ENCODE measurements at places on chromosomes 6 and 20.

GRCh38 chr6:31734821-31735406 is 1.4 kb downstream of the CLIC1 start:
- DNase-seq, result peak; percentile 78

DNA sequence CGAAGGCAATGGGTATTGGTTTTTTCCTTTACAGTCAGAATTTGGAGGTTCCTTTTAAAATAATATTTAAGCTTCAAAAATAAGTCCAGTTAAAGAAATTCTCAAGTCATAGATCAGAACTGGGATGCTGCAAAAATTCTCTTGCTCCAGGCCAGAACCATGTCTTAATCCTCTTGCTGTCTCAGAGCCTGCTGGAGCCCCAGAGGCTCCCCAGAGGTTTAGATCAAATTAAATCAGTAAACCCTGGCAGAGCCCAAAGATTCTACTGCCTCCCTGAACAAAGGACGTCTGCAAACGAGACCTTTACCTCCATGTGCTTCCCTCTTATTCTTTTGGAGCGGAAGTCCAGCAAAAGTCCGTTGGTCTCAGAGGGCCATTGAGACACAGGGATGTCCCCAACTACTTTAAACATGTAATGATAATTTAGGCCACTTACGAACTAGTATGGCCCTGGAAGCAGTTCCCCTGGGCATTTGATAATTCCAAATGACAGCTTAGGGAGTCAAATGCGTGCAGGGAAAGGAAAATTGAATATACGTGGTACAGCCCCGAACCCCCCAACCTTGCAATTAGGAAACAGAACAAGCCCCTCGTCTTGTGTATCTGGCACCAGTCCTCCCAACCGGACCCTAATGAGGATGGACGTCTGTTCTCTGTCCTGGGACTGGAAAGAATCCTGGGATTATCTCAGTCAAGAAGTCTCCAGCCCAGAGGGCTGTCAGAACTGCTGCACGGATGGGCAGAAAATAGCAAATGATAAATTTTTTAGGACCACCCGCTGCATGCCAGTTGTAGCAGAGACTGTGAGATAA is 31.5 kb downstream of the SULF2 start:
- no peak for DNase-seq

GRCh38 chr6:156659822-156660198 is 117.4 kb upstream of the ARID1B start:
- DNase-seq, result no peak

DNA sequence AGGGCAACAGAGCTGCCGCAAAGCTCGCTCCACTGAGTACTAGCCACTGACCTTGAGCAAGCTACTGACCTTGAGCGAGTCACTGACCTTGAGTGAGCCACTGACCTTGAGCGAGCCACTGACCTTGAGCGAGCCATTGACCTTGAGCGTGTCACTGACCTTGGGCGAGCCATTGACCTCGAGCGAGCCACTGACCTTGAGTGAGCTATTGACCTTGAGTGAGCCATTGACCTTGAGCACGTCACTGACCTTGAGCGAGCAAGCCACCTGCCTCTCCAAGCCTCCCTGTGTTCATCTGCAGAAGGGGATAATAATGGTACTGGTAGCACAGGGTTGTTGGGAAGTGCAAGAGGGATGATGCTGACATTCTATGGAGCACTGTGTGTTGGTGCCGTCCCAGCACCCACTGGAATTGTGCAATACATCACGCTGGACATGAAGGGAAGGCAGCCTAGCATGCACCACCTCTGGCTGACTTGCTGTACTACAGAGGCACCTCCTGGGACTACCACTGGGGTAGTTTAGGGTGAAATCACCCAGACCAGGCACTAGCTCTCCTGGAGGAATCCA is 60.2 kb downstream of the CTCFL start:
- DNase-seq, result no peak

- no peak for DNase-seq
Observed at GRCh38 chr6:134007077-134007476, 45.3 kb downstream of the SLC2A12 start.

Measured in CD4-positive, alpha-beta T cell treated with Interleukin-15 for 4 hours (primary cell).